ENCODE measurements at places on chromosomes 2 and 18. TPM values are rescaled to one million over a fixed set of nuclear protein-coding genes. Genes with fewer than 3 reads are reported as not detected.

The CHRNG gene
- polyA plus RNA-seq: not detected

The PSMA8 gene
- polyA plus RNA-seq: not detected

The ABCG8 gene
- polyA plus RNA-seq: not detected

The SGO2 gene
- polyA plus RNA-seq: 14.4 TPM

The RSAD2 gene
- polyA plus RNA-seq: not detected

The CYB5A gene
- polyA plus RNA-seq: 287 TPM

The PAX3 gene
- polyA plus RNA-seq: not detected

The DYNAP gene
- polyA plus RNA-seq: not detected

The GPR148 gene
- polyA plus RNA-seq: not detected

The RAB27B gene
- 11.7 TPM for polyA plus RNA-seq

The TYMS gene
- 169 TPM for polyA plus RNA-seq

The RNU2-63P gene
- not detected for polyA plus RNA-seq

The TEKT4 gene
- polyA plus RNA-seq: not detected

The RPRD1A gene
- 26.0 TPM for polyA plus RNA-seq

The ABCB11 gene
- polyA plus RNA-seq: 0.03 TPM

The PLA2R1 gene
- 3.6 TPM for polyA plus RNA-seq

The AQP4 gene
- not detected for polyA plus RNA-seq

The EGR4 gene
- polyA plus RNA-seq: not detected

The SRD5A2 gene
- polyA plus RNA-seq: 0.01 TPM

DNA sequence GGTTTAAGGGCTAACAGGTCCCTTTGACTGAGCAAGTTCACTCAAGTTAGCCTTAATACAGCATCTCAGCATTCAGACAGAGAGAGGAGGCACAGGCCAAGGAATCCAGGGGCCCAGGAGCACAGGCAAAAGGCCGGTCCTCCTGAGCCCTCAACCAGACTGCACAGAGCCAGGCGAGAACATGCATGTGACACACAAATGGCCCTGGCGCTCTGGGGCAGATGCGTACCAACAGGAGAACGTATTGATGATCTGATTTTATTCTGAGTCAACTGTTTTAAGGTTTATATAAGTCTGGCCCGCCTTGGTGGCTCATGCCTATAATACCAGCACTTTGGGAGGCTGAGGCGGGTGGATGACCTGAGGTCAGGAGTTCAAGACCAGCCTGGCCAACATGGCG is 34.9 kb downstream of the KCNIP3 start:
- DNase-seq: no peak

DNA sequence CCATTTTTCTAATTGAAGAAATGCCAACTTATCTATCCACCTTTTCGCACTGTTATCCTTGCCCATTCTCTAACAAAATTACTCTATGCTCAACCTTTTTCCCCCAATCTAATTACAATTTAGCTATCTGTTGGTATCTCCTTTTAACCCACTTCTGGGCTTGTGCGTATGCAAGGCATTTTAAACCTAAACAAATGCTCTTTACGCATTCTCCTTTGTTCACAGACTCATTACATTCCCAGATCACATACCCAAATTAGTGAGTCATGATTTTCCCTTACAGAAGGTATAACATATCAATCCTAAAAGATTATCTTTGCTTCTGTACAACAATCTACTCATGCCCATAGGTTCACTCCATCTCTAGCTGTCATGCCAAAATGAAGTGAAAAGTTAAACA is 71.7 kb upstream of the LYPD1 start:
- no peak for DNase-seq

- DNase-seq: no peak
Observed at GRCh38 chr2:220785178-220785577, 786.9 kb downstream of the EPHA4 start.

DNA sequence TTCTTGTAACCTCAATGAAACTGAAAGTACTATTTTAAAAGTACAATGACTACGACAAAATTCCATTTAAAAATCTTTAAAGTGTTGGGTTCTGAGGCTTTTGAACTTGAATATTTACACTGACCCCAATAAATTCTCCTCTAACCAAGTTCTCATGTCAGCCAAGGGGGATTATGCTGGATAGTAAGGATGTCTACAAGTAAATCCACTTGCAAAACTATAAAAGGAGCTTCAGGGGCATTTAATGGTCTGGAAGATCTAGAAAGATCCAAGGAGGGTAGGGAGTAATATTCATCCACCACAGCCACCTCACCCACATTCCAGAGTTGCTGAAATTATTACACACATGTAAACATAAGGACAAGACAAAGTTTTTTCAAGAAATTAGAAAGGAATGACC is 81.8 kb downstream of the ST6GAL2 start:
- DNase-seq: no peak

- no peak for DNase-seq
Observed at GRCh38 chr2:43026426-43027096, 199.8 kb downstream of the ZFP36L2 start.

GRCh38 chr2:198106621-198107385 is 302.4 kb downstream of the PLCL1 start:
- no peak for DNase-seq

DNA sequence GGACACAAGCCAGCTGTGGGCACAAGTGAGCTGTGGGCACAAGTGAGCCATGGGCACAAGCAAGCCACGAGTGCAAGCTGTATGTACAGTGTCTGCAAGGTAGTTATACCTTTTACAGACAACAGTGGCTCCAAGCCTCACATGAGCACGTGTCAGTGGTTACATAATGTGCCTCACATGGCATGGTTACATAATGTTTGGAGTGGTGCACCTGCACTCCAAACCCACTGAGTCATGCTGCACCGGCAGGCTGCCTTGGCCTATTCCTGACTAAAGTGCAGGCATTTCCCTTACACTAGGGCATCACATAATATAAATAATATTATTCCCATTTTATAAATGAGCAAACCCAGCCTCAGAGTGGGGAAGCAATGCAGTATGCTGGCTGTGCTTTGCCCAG is 62.6 kb downstream of the MARCO start:
- no peak for DNase-seq

GRCh38 chr18:2903006-2903405 is 56.2 kb downstream of the EMILIN2 start:
- DNase-seq: no peak

- DNase-seq: no peak
Observed at GRCh38 chr2:222289278-222290160, 9.3 kb downstream of the PAX3 start.

- DNase-seq: no peak
Observed at GRCh38 chr2:234491281-234491680, 5.6 kb downstream of the ARL4C start.

- no peak for DNase-seq
Observed at GRCh38 chr18:8990276-8991031, 112.0 kb upstream of the NDUFV2 start.

DNA sequence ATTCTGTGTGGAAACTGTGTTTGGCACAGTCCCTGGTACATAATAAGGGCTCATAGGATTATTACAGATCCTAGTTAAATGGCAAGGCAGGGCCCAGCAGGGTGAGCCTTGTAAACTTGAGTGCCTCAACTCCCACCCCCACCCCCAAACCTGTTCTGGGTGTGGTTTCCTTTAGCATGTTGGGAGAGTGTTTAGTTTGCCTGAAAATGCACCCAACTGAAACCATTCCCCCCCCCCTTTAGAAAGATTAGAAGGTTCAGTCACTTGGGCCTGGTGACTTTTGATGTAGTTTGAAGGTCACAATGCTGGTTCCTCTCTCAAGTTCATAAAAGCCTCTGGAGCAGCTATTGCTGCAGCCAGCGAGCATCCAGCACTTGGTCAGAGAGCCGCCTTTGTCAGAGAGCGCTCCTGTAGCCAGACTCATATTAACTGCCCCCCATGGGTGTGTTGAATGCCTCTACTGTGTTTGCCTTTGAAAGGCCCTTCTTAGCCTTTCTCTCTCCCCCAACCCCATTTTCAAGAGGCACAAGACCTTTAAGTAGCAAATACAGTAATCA is 113.7 kb downstream of the SPTBN1 start:
- no peak for DNase-seq

DNA sequence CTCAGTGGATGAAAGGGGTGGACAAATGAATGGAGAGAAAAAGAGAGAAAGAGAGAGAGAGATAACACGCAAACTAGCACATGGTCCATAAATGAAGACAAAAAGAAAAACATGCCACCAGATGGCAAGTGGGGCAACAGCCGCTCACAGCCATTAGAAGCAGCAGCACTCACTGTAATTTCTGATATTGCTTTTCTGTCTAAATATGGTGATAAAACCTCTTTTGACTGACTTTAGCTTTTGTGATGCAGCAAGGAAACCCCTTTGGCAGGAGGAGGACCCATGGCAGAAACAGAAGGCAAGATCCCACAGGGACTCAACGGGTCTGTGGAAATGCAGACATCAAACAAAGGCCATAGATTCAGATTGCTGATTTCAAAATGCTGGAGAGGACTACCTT is 88.0 kb upstream of the CDH20 start:
- DNase-seq: no peak

GRCh38 chr2:8475349-8476031 is 206.4 kb upstream of the ID2 start:
- DNase-seq: no peak

DNA sequence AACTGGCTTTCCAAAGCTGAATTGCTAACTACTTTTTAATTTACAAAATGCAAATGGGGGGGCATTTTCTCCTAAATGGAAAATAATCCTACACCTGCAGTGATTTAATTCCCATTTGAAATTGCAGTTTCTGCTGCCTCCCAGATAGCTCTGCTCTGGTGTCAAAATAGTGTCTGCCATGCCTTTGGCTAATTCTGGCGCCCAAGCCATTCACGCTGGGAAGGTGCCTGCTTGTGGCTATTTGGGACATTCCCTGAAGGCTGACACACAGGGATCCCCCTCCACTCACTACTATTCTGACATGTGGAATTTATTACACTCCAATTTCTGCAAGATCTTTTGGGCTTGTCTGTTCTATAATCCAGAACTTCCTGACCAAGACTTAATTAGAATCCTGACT is 128.3 kb upstream of the SIX3 start:
- DNase-seq: no peak

DNA sequence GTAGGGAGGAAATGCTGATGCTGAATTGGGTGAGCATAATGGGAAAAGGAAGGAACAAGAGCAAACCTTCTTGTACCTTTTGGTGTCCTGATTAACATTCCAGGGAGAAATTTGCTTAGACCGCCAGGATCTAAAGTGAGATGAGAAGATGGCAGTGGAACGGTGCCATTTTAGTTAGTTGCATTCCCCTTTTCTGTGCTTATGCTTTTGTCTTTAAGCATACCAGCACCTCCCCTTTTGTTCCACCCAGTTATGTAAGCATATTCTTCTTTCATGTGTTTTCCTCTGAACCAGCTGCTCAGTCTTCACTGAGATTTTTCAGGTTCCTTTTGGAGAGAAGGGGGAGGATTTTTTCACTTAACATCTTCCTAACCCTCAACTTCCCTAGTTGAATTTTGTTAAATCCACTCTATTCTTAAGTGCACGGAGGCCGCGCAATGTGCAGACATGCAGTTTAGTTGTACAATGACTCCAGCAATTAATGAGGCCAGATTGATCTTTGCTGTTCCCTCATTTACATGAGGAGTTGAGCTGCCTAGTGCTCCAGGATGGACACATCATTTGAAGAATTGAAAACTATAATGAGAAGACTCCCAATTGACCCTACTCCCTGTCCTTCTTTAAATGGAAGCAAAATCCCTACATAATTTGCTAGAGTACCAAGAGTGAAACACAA is 73.9 kb downstream of the MAP4K4 start:
- DNase-seq: no peak

GRCh38 chr2:109341355-109342255 is 212.6 kb downstream of the SH3RF3 start:
- no peak for DNase-seq

- DNase-seq: no peak
Observed at GRCh38 chr2:181041661-181042060, 61.3 kb downstream of the UBE2E3 start.

DNA sequence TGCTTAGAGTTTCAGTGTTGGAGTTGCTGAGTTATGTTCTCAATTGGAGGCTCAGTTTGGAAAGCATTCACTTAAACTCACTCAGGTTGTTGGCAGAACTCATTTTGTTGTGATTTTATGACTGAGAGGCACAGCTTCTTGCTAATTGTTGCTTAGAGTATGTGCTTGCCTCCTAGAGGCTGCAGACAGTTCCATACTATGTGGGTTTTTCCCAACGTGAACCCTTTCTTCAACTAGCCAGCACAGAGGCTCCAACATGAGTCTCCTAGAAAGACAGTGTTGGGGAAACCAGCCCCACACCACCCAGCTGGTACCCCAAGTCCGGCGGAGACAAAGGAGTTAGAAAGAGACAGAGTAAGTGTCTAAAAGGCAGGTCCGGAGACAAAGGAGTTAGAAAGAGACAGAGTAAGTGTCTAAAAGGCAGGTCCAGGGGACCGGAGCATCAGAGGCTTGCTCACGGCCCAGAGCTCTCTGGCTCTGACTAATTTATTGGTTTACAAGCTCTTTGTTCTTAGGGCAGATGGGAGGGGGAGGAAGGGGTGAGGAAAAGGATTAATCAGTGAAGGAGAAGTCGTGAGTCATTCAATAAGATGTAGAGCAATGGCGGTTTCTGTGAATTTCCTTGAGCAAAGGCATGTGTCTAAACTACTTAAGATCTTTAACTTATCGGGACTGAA is 999.7 kb upstream of the LRRTM1 start:
- no peak for DNase-seq

DNA sequence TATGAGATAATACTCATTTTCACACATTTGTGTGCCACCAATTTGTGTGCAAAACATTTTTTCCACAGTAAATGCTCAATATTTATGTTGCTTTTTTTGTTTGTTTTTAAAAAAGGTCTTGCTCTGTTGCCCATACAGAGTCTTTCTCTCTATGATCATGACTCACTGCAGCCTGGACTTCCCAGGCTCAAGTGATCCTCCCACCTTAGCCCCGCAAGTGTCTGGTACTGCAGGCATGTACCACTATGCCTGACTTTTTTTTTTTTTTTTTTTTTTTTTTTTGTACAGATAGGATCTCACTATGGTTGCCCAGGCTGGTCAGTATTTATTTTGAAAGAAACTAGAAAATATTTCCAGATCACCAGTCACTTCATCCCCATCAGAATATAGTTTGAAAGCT is 297.8 kb upstream of the GYPC start:
- no peak for DNase-seq

DNA sequence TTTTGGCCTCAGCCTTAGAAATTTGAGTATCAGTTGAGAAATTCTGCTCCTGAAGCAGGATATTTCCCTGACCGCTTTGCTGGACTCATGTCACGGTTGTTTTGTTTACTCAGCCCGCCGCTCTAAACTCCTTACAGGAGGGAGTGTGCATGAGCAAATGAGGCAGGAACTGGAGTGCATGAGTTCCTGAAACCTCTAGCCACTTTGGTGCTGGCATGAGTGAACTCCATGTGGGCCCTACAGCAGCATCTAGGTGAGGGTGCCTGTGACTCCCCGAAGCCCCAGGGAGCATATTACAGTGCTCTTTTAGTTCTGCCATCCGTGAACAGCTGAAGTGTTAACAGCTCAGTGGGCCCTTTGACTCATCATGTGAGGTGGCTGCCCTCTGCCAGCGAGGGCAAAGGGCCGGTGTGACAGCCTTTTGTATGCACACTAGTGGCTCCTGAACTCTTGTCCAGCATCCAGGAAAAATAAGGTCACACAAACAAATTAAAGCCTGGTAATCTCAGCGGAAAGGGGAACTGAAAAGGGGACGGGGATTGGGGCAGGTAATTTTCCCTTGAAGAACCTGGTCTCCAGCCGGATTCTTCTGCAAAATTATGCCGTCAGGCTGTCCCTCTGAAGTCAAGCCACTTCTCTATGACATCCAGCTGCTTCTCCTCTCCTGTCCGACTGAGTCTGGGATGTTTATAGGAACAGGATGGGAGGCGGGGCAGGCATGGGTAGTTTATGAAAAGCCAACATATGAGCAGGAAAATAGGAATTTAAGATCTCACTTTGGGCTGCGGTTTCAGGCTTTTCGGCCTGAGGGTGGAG is 1668.7 kb downstream of the SUCLG1 start:
- DNase-seq: peak; percentile 13
